ENCODE measurements at places on chromosomes 6 and 20.

GRCh38 chr6:169019727-169020491 is 233.7 kb downstream of the THBS2 start:
- DNase-seq = no peak

DNA sequence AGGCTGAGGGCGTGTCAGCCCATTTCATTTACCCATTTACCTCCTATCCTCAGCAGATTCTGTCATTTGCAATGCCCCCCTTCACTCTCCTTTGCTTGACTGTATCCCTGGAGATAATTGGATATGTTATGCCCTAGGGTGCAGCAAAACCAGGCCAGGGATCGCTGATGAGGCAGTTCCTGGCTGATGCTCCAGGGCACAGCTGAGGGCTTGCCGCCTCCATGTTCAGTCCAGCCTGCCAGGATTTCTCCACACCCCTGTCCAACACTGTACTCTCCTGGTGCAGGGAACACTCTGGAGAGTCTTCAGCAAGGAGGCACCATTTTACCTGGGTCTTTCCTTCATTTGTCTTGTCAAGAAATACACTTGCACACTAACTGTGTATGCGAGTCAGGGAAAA is 532.1 kb upstream of the CHD6 start:
- DNase-seq = peak; percentile 52

DNA sequence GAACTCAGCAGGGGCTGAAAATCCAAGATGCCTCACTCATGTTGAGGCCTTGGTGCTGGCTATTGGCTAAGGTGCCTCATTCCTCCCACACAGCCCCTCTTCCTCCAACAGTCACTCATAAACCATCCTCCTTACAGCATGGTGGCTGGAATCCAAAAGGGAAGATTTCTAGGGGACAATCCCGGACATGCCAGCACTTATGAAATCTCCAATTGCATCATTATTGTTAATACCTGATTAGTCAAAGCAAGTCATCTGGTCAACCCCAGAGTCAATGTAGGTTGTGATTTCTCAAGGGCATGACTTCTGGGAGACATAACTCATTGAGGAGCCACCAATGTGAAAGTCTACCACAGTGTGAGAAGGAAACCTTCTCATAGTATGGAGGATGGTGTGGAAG is 506.6 kb upstream of the NOX3 start:
- no peak for DNase-seq

DNA sequence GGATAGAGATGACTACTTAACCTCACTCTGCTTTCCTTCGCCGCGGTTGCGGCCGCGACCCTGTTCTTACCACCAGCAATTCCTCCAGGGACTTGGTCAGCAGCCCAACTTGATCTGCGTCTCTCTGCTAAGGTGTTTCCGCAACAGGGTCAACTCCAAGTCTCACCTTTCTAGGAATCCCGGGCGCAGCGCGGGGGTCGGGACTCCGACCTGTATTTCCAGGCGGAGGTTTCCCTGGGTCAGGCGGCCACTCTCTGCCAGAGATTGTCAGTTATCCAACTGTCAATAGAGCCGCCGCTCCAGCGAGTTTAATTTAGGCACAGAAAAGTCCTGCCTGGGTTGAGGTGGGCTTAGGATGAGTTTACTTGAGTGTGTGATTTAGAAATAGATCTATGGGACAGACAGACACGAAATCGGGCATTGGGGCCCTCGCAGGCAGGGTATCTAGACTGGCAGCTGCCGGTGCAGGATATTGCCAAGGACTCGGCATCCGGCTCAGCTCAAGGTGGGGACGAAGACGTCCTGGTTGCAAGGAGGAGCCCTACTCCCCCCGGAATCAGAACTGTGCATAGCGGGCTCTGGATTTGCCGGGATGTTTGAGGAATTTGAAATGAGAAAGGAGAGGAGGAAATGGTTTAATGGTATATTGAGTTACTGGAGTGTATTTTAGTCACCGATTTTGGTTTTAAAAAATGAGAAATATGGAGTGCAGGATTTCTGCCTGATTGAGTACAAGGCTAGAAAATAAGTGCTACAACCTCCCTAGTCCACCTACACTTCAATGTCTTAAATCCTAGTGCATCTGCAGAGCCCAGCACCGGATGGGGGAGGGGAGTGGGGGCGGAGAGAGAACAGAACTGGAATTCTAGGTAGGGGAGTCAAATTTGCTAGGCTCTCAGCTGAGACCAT is 23.7 kb downstream of the POM121L2 start:
- DNase-seq = peak; percentile 46

GRCh38 chr20:50659975-50660670 is 31.2 kb downstream of the RIPOR3 start:
- DNase-seq = no peak

DNA sequence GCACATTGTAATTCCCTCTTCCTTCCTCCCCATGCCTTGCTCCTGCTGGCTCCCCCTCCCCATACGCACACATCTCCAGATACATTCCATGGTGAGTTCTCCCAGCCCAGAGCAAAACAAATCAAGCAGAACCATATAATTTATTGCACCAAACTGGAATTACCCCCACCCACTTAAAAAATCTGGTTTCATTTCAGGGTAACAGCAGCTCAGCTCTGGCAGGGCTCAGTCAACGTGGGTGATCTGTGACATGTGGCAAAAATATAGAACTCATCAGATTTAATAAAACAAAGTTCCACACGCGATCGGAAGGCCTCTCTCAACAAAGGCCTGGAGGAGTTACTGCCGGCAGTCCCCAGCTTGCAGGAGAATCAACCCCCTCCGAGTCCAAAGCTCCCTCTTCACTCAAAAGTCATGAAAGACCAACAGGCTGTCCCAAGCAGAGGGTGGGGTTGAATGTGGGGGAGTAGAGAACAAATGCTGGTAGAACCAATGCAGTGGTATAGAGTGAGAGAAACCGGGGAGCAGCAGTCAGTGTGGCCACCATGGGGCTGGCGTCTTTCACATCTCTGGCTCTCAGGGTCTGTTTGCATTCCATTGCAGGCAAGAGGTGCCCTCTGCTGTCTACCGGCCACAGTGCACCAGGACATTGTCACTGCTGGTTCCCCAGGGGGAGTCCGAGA is 323.3 kb upstream of the NT5E start:
- peak; percentile 61 for DNase-seq

- no peak for DNase-seq
These were observed 77.8 kb downstream of the SYCP2L start for GRCh38 chr6:10964684-10965083.

GRCh38 chr6:32700391-32701040 is 34.1 kb upstream of the HLA-DQB1 start:
- DNase-seq = peak; percentile 28

DNA sequence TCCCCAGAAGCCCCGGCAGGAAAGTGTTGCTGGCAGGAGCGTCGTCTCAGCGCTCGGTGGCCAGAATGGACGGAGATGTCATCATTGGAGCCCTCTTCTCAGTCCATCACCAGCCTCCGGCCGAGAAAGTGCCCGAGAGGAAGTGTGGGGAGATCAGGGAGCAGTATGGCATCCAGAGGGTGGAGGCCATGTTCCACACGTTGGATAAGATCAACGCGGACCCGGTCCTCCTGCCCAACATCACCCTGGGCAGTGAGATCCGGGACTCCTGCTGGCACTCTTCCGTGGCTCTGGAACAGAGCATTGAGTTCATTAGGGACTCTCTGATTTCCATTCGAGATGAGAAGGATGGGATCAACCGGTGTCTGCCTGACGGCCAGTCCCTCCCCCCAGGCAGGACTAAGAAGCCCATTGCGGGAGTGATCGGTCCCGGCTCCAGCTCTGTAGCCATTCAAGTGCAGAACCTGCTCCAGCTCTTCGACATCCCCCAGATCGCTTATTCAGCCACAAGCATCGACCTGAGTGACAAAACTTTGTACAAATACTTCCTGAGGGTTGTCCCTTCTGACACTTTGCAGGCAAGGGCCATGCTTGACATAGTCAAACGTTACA is 817 bp downstream of the GRM1 start:
- no peak for DNase-seq

DNA sequence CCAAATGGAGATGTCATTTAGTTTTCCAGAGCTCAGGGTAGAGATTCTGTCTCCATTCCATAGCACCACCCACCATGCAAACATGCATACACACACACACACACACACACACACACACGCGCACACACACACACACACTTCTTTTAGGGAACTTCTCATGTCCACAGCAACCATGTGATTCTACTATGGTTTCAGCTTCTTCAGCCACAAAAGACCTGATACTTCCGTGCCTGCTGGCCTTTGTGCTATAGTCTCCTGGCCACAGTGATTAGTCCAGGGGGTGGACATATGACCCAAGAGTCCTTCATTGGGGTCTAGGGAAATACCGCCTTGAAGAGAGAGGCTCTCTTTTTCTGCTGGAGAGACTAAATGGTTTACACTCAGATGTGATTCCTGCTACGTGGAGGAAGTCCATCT is 53.5 kb downstream of the CARMIL1 start:
- no peak for DNase-seq

DNA sequence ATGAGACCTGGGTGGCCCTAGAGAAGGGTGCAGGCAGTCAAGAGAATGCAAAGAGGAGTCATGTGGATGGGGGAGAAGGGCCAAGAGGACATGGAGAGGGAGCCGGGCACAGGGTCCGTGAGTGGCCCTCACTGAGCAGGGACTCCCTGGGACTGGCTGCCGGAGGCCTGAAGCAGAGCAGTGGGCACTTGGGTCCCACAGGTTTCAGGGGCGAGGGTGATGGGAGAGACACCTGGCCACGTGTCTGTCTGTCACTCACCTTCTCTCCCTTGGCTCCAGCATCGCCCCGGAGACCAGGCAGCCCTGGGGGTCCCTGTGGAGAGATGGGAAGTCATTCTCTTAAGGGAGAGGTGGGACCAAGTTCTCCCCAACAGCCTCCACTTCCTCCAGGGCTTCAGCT is 25.5 kb downstream of the COL11A2 start:
- no peak for DNase-seq

DNA sequence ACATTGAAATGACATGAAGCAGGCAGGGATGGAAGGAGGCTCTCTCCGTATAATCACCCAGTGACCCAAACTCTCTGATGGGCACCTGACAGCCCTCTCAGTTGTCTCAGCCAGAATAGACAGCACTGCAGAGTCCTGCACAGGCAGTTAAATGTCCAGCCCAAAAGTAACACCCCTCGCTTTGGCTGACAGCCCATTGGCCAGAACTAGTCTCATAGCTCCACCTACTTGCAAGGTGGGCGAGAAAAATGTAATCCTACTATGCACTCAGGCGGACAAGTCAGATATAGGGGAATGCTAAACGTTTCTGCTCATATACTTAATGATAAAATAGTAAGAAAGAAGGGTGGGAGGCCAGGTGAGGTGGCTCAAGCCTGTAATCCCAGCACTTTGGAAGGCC is 393.5 kb upstream of the JARID2 start:
- no peak for DNase-seq

DNA sequence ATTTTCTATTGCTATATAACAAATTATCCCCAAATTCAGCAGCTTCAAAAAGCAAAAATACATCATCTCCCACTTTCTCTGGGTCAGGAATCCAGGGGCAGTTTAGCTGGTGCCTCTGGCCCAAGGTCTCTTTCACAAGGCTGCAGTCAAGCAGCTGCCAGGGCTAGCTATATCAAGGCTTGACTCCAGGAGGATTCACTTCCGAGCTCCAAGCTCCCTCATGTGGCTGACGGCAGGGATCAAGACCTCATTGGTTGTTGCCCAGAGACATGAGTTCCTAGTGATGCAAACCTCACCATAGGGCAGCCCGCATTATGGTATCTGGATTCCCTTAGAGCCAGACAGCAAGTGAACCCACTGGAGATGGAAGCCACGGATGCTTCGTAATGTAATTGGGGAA is 1.3 kb upstream of the VNN1 start:
- DNase-seq = peak; percentile 48

DNA sequence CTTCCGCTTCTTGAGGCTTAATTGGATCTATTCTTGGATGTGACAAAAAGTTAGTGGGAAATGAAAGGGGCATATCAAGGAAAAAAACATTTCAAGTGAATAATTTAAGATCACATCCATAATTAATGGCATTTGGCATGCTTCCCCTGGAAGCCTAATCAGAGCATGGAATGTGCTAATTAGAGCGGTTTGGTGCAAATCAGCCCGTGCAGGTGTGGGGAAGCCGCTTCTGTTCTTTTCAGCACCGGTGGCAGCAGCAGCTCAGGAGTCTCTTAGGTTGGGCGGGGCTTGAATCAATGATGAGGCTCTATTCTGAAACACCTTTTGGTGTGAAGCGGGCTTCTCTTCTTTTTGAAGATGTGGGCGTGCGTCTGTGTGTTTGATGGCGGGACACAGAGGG is 301.2 kb downstream of the LRFN2 start:
- no peak for DNase-seq

GRCh38 chr6:29597184-29597583 is 12.3 kb downstream of the OR2H2 start:
- no peak for DNase-seq

GRCh38 chr20:428658-429200 is 20.6 kb downstream of the RBCK1 start:
- DNase-seq = no peak

- DNase-seq = no peak
These were observed 3.3 kb downstream of the EFHC1 start for GRCh38 chr6:52423448-52423847.

DNA sequence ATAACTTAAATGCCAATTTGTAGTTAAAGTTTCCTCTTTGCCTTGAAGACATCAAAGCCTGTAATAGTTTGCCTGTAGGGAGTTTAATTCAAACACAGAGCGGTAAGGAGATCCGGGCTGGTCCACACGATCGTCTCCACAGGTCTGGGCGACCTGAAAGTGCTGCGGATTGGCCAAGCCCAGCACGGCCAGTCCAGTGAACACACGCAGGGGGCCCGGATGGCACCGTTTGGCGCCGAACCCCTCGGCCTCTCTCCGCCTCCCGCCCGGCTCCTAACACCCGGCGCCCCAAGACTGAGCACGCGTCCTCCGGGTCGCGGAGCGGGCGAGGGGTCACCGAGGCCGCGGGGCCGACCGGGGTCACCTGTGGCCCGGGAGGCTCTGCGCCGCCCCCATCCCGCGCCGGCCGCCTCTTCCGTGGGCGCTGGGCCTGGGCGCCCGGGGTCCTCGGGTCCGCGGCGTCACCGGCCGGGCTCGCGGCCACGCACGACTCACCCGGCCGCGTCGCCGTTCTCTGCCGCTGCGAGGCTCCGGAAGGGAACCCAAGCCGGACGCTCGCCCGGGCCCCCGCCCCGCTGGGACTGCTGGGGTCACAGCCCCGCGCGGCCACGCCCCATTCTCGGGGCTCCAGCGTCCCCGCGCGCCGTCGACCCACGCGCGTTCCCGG is 481 bp downstream of the SERPINB6 start:
- peak; percentile 34 for DNase-seq

GRCh38 chr20:19018881-19019280 is 193.6 kb upstream of the SLC24A3 start:
- no peak for DNase-seq

DNA sequence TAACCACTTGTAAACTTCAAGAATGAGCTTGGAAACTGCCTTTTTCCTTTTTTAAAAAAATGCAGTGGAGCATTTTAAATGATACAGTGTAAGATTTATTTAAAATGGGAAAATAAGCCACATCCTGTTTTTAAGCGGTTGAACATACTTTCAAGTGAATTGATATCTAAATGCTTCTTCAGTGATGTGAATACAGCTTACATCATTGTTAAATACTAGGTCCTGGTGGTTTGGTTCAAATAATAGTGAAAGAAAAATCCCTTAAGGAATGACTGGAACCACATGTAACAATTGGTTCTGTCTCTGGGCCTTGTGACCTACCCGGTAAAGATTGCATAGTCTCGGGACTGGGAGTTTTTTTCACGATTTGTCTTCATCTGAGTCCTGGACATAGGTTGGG is 44.2 kb downstream of the BMP6 start:
- DNase-seq = no peak

GRCh38 chr6:157813750-157814455 is 9.1 kb upstream of the SNX9 start:
- DNase-seq = no peak

- peak; percentile 43 for DNase-seq
These were observed 1.7 kb downstream of the PHF10 start for GRCh38 chr6:169722362-169723199.
